Heart right ventricle (tissue), 16 donors: ENCODE measurements at places on chromosomes 3 and 15. TPM values are rescaled to one million over a fixed set of nuclear protein-coding genes. Genes with fewer than 3 reads are reported as not detected.

Gene PLA2G4E
- 0.05 TPM for total RNA-seq

Gene SLC2A2
- total RNA-seq, result not detected

Gene BCHE
- 8.4 TPM for total RNA-seq

Gene HEG1
- 79.0 TPM for total RNA-seq

Gene HYKK
- 7.7 TPM for total RNA-seq

DNA sequence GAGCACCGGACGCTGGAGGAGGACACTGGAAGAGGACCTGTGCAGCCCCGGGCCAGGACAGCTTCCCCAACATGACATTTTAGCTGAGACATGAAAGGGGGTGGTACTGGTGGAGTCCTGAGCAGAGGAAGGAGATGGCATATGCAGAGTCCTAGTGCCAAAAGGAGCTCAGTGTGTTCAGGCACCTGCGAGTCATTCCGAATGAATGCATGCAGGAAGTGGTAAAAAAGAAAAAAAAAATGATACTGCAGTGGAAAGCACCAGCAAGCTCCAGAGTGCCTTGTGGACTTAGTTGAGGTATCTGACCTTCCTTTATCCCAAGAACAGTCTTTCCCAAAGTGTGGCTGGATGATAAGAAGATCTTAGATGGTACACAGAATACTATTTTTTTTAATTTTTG, 6.6 kb upstream of the ZNF148 start:
- H3K27me3 ChIP-seq, result no peaks in the 10 kb centered on the region
- no peak overlapping the region for H3K27ac ChIP-seq
- H3K36me3 ChIP-seq, result no peaks in the 10 kb centered on the region
- H3K4me3 ChIP-seq, result no peak overlapping the region
- no peaks in the 10 kb centered on the region for H3K4me1 ChIP-seq

DNA sequence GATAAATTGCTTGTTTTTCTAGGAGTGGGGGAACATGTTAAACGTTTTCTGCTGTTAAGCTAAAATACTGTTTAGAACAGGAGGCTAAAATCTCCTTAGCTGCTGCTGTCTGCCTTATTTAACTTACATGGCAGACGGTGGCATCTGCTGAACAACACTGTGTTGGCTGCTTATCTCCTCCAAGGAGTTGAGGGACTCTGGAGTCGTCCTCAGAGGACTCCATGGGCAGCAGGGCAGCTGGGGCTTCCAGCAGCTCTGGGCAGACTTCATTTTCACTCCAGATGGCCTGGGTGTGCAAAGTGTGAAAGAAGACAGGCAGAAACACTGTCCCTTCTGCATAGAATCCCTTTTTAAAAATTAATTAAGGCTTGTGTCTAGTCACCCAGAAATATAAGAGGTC, 52.9 kb upstream of the NUDT16 start:
- no peaks in the 10 kb centered on the region for H3K4me1 ChIP-seq
- DNase-seq, result no peak
- no peaks in the 10 kb centered on the region for H3K27me3 ChIP-seq
- H3K27ac ChIP-seq, result no peak overlapping the region
- H3K36me3 ChIP-seq, result no peaks in the 10 kb centered on the region

DNA sequence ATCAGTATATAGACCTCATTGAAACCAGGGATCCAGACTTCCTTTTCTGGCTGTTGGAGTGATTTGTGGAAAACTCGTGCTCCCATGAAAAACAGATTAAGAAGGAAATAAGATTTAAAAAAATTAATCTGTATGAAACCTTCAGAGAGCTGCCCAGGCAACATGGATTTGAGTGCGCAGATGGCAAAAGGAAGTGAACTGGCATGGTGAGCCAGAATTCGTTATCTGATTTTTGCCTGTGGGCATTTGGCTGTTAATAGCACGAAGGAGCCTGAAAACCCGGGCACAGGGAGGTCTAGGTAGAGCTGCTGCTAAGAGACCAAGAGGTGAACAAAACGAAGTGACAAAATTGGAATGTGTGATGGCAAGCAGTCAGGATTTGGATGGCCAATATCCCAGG, 19.1 kb upstream of the SPINK8 start:
- no peak for DNase-seq
- no peaks in the 10 kb centered on the region for H3K36me3 ChIP-seq
- no peak overlapping the region for H3K27ac ChIP-seq
- no peaks in the 10 kb centered on the region for H3K4me1 ChIP-seq
- no peak overlapping the region for H3K4me3 ChIP-seq

GRCh38 chr3:123084738-123085237, 18.0 kb downstream of the PDIA5 start:
- no peaks in the 10 kb centered on the region for H3K27me3 ChIP-seq
- H3K4me3 ChIP-seq, result no peak overlapping the region
- DNase-seq, result no peak

- no peak overlapping the region for H3K4me3 ChIP-seq
- no peaks in the 10 kb centered on the region for H3K36me3 ChIP-seq
- no peak overlapping the region for H3K27ac ChIP-seq
- H3K27me3 ChIP-seq, result no peaks in the 10 kb centered on the region
These were observed 18.2 kb upstream of the B4GALT4 start for GRCh38 chr3:119258915-119259314.
